NCI-H1092 treated with DMSO at 0.1 percent for 48 hours (cell line): ENCODE measurements at places on chromosomes 1 and 21.

GRCh38 chr1:94045465-94046056 lies 75.4 kb downstream of the ABCA4 start:
- DNase-seq, result peak; percentile 28

GRCh38 chr1:42157667-42158066 lies 4.5 kb downstream of the GUCA2B start:
- peak; percentile 37 for DNase-seq

DNA sequence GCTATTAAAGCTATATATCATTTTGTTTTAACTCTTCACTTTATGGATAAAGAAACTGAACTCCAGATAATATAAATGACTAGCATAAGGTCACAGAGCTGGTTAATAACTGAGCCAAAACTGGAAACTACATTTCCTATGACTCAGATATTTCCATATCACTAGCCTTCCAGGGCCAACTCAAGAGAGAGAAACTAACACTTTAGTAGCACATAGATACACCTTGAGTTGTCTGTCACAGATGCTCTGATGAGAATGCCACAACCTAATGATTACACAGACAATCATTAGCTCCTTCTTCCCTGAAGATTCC lies 40.7 kb downstream of the NME7 start:
- DNase-seq, result no peak

DNA sequence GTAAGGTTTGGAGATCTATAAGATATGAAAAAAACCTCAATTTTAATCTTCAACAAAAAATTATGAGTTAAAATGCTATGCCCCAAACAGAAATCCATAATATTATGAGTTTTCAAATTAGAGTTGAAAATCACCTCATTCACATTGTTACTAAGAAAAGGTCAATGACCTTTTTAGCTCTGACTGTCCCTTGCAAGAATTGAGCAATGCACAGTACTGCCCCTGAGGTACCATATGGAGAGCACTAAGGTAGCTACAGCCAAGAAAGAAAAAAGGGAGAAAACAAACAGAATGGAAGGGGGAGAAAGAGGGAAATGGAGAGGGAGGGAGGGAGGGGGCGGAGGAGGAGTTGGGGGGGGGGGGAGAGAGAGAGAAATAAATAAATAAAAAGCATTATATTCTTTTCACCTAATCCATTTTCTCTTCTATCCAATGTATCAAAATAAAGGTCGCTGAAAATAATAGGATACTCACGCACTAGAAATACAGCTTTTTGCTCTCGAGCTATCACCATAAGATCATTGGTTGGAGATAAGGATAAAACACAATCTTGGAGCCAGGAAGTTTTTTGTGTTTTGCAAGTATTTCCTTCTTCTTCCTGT lies 58.8 kb downstream of the RAB3GAP2 start:
- no peak for DNase-seq

- no peak for DNase-seq
These were observed 891 bp downstream of the RPS6KA1 start for GRCh38 chr1:26530410-26530894.
